ENCODE measurements at places on chromosomes 4 and X.

GRCh38 chr4:186169333-186169944 is 21.9 kb upstream of the CYP4V2 start:
- no peak overlapping the region for H3K27ac ChIP-seq
- H3K36me3 ChIP-seq, result no peaks in the 10 kb centered on the region
- no peak overlapping the region for H3K4me3 ChIP-seq

- no peak for DNase-seq
- peaks cover 2% of the 10 kb centered on the region for H3K4me1 ChIP-seq
- no peaks in the 10 kb centered on the region for H3K27me3 ChIP-seq
- no peaks in the 10 kb centered on the region for H3K36me3 ChIP-seq
- H3K27ac ChIP-seq, result no peak overlapping the region
- no peak overlapping the region for H3K4me3 ChIP-seq
Observed at GRCh38 chr4:76029300-76029699, 6.0 kb upstream of the CXCL10 start.

DNA sequence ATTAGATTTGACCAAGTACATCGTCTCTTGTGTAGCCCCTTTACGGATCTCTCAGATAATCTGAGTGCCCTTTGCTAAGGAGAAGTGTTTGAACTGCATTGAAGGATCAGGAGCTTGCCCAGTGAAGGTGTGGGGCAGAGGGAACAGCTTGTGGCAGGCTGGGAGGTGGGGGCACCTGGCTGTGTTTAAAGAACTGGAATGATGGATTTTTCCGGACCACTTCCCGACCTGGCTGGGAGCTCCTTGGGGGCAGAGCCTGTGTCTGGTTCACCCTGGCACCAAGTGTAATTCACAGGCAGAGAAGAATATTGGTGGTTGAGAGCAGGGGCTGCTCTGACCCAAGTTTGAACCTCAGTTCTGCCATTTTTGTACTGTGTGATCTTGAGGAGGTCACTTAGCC is 18.5 kb downstream of the TBC1D14 start:
- no peaks in the 10 kb centered on the region for H3K36me3 ChIP-seq
- no peak for DNase-seq
- no peak overlapping the region for H3K27ac ChIP-seq
- no peak overlapping the region for H3K4me3 ChIP-seq
- H3K4me1 ChIP-seq, result peaks cover 3% of the 10 kb centered on the region
- no peaks in the 10 kb centered on the region for H3K27me3 ChIP-seq

- H3K4me3 ChIP-seq, result no peak overlapping the region
- H3K4me1 ChIP-seq, result peaks cover 3% of the 10 kb centered on the region
- no peak overlapping the region for H3K27ac ChIP-seq
- no peaks in the 10 kb centered on the region for H3K36me3 ChIP-seq
- H3K27me3 ChIP-seq, result no peaks in the 10 kb centered on the region
- no peak for DNase-seq
Observed at GRCh38 chrX:150334100-150334499, 29.0 kb upstream of the MAMLD1 start.

DNA sequence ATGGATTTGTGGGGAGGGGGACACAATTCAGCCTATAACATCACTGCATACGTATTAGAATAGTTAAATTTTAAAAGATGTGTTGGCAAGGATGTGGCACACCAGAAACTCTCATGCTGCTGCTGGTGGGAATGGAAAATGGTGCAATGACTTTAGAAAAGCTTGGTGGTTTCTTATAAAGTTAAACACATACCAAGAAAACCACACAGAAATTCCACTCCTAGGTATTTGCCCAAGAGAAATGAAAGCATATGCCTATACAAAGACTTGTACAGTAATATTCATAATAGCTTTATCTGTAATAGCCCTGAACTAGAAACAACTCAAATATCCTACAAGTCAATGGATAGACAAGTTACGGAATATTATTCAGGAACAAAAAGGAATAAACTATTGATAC is 71.3 kb upstream of the PDHA1 start:
- DNase-seq, result no peak
- no peak overlapping the region for H3K27ac ChIP-seq
- H3K4me3 ChIP-seq, result no peak overlapping the region
- H3K27me3 ChIP-seq, result no peaks in the 10 kb centered on the region
- no peaks in the 10 kb centered on the region for H3K36me3 ChIP-seq

- H3K4me1 ChIP-seq, result no peaks in the 10 kb centered on the region
- H3K36me3 ChIP-seq, result no peaks in the 10 kb centered on the region
- DNase-seq, result no peak
- H3K27ac ChIP-seq, result no peak overlapping the region
- no peaks in the 10 kb centered on the region for H3K27me3 ChIP-seq
Observed at GRCh38 chr4:37873386-37873785, 17.5 kb upstream of the TBC1D1 start.

GRCh38 chrX:105869701-105870100 is 47.4 kb downstream of the NRK start:
- no peaks in the 10 kb centered on the region for H3K36me3 ChIP-seq
- H3K4me3 ChIP-seq, result no peak overlapping the region
- DNase-seq, result no peak

DNA sequence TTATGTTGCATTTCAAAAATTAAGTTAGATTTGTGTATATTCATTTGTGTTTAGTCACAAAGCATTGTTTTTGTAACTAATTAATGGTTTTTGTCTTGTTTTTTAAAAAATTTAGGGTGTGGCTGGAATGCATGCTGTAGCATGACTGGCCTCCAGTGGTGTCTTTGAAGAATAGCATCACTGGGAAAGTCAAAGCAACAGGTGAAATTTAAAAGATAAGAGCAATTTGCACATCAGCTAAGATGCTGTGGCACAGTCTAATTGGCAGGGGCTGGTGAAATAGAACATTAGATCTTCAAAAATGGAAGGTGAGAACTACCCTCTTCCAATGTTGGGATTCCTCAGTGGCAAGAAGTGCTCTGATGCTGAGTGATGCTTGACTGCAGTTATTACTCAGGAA is 45.3 kb downstream of the ANK2 start:
- no peaks in the 10 kb centered on the region for H3K4me1 ChIP-seq
- no peaks in the 10 kb centered on the region for H3K36me3 ChIP-seq
- DNase-seq, result no peak
- H3K4me3 ChIP-seq, result no peak overlapping the region
- H3K27ac ChIP-seq, result no peak overlapping the region

DNA sequence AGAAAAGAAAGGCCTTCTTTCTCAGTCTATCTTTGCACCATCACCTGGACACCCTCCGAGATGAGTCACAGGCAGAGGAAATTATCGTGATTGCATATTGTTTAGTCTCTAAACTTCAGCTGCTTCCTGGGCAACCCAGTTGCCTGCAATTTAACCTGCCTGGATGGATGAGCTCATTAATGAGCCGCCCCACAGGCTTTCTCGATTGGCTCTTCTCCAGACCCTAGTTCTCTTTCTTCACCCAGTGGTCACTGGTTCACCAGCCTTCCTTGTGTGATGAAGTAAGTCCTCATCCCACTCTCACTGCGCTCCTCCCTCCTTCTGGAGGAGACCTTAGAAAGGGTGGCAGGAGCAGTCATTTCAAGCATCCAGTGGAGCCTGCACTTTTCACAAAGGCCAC is 94.4 kb downstream of the SOWAHB start:
- H3K4me3 ChIP-seq, result no peak overlapping the region
- no peaks in the 10 kb centered on the region for H3K27me3 ChIP-seq
- DNase-seq, result peak; percentile 63
- no peak overlapping the region for H3K27ac ChIP-seq

DNA sequence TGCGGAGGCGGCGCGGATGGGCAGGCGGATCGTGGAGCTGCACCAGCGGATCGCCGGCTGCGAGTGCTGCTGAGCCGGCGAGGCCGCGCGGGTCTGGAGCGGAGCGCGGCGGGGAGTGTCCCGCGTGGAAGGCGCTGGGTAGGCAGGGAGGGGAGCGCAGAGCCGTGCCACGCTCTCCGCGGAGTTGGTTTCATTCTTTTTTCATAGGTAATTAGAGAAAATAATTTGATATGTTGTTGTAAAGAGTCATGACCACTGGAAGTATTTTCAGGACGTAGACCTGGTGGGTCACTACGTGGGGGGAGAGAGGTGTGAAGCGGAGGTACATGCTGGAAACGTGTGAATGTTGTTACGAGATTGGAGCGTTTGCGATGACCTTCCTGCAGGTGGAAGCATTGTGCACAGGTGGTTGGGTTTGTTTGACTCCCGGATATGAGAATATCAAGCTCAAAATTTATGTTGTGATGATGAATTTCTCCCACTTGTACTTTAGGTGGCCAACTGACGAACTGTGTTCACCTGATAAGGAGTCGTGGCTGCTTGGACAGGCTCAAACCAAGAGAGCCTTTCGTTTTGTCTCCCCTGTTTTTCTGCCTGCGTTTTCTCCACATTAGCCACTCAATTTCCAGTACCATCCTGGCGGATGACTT is 19.1 kb upstream of the S100P start:
- no peak for DNase-seq
- no peaks in the 10 kb centered on the region for H3K27me3 ChIP-seq
- H3K4me1 ChIP-seq, result peaks cover 19% of the 10 kb centered on the region
- peak overlapping the region; percentile 81 for H3K4me3 ChIP-seq

- H3K27ac ChIP-seq, result no peak overlapping the region
- no peaks in the 10 kb centered on the region for H3K27me3 ChIP-seq
- DNase-seq, result no peak
- no peaks in the 10 kb centered on the region for H3K4me1 ChIP-seq
Observed at GRCh38 chr4:21452931-21453330, 495.6 kb downstream of the KCNIP4 start.

GRCh38 chr4:138445098-138445497 is 202.9 kb upstream of the SLC7A11 start:
- H3K27me3 ChIP-seq, result no peaks in the 10 kb centered on the region
- H3K4me3 ChIP-seq, result no peak overlapping the region
- H3K4me1 ChIP-seq, result no peaks in the 10 kb centered on the region
- no peak overlapping the region for H3K27ac ChIP-seq
- no peaks in the 10 kb centered on the region for H3K36me3 ChIP-seq
- no peak for DNase-seq

- H3K27me3 ChIP-seq, result no peaks in the 10 kb centered on the region
- DNase-seq, result no peak
- H3K4me1 ChIP-seq, result no peaks in the 10 kb centered on the region
- no peaks in the 10 kb centered on the region for H3K36me3 ChIP-seq
Observed at GRCh38 chr4:48033825-48034413, 17.3 kb downstream of the NIPAL1 start.

DNA sequence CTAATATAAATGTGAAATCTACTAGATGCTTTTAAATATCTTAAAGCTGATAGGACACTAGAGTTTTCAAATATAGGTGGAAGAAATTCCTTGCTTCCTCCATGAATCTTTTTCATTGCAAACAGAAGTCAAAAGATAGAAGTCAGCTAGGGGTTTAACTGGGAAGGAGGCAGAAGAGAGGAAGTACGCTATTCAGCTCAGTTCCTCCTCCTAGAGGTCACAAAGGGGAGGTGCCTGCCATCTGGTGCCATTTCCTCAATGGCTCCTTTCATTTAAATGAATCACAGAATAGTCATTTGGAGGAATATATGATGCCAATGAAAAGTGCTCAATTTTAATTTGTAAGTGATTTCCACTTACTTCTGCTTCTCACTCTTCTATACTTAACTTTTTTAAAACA is 8.5 kb downstream of the COL25A1 start:
- no peaks in the 10 kb centered on the region for H3K36me3 ChIP-seq
- H3K27ac ChIP-seq, result no peak overlapping the region
- H3K4me3 ChIP-seq, result no peak overlapping the region
- H3K27me3 ChIP-seq, result no peaks in the 10 kb centered on the region
- no peaks in the 10 kb centered on the region for H3K4me1 ChIP-seq
- DNase-seq, result no peak

DNA sequence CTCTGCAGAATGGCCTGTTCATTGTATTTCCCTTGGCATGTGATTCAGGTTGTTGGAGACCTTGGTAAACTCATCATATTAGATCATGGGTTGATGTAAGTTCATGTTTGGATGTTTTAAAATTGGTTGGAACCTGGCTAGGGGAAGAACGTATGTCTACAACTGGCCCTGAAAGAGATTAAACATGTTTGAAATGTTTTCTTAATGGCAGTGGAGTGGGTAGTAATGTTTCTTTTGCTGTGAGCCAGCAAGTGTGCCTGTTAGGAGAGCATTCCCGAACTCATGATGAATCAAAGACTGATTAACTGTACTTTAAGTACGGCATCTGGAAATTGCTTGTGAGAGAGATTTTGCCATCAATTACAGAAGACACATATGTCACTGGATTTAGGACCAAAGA is 44.5 kb upstream of the SLC4A4 start:
- H3K27me3 ChIP-seq, result no peaks in the 10 kb centered on the region
- H3K36me3 ChIP-seq, result no peaks in the 10 kb centered on the region
- no peaks in the 10 kb centered on the region for H3K4me1 ChIP-seq
- H3K27ac ChIP-seq, result no peak overlapping the region
- no peak overlapping the region for H3K4me3 ChIP-seq

GRCh38 chrX:141341743-141342142 is 99.4 kb upstream of the SPANXC start:
- no peak for DNase-seq
- H3K36me3 ChIP-seq, result no peaks in the 10 kb centered on the region
- H3K4me1 ChIP-seq, result no peaks in the 10 kb centered on the region
- H3K27me3 ChIP-seq, result peaks cover 1% of the 10 kb centered on the region
- no peak overlapping the region for H3K4me3 ChIP-seq

DNA sequence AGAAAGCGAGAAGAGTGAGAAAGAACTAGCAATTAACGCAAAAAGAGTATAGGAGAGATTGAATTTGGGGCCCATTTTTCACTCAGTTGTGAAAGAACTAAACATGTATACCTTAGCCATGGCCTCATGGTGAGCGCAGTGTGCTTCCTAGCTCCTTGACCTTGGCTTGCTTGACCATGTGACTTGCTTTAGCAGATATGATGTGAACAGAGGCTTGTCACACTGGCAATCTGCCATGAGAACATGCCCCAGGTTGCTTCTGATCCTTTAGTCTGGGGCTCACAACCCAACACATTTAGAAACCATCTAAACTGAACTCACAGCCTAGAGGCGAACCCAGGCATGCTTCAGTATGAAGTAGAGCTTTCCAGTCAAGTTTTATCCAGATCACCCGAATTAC is 260.1 kb upstream of the FTHL17 start:
- no peaks in the 10 kb centered on the region for H3K27me3 ChIP-seq
- no peak for DNase-seq
- no peaks in the 10 kb centered on the region for H3K36me3 ChIP-seq
- no peaks in the 10 kb centered on the region for H3K4me1 ChIP-seq
- H3K4me3 ChIP-seq, result no peak overlapping the region
- no peak overlapping the region for H3K27ac ChIP-seq

DNA sequence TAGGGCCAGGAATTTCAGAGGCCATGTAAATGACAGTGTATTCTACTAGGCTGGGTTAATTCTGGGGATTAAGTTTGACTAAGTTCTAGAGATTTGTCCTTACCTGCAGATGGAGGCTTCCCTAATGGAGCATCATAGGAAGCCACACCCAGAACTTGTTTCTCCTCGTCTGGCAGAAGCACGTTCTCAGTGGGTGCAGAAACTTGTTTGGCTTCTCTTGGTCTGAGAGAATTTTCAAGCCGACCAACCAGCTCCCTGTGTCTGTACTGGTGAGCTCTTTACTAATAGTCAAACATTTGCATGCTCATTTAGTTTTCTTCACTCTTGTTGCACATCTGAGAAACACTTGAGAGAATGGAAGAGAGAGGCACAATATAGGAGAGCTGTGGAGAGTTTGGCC is 907 bp upstream of the ATP10D start:
- H3K36me3 ChIP-seq, result no peaks in the 10 kb centered on the region
- no peak overlapping the region for H3K27ac ChIP-seq
- DNase-seq, result no peak
- no peaks in the 10 kb centered on the region for H3K27me3 ChIP-seq
- H3K4me1 ChIP-seq, result no peaks in the 10 kb centered on the region

- no peaks in the 10 kb centered on the region for H3K36me3 ChIP-seq
- no peaks in the 10 kb centered on the region for H3K4me1 ChIP-seq
- no peak for DNase-seq
- H3K4me3 ChIP-seq, result no peak overlapping the region
Observed at GRCh38 chr4:187103351-187103750, 379.7 kb upstream of the FAT1 start.

GRCh38 chr4:58732973-58733372 is 1622.8 kb upstream of the IGFBP7 start:
- H3K36me3 ChIP-seq, result no peaks in the 10 kb centered on the region
- DNase-seq, result no peak
- H3K27ac ChIP-seq, result no peak overlapping the region
- no peaks in the 10 kb centered on the region for H3K4me1 ChIP-seq
- no peak overlapping the region for H3K4me3 ChIP-seq

All from ovary (tissue), 10 donors.